ENCODE measurements at places on chromosomes 2 and 18.

DNA sequence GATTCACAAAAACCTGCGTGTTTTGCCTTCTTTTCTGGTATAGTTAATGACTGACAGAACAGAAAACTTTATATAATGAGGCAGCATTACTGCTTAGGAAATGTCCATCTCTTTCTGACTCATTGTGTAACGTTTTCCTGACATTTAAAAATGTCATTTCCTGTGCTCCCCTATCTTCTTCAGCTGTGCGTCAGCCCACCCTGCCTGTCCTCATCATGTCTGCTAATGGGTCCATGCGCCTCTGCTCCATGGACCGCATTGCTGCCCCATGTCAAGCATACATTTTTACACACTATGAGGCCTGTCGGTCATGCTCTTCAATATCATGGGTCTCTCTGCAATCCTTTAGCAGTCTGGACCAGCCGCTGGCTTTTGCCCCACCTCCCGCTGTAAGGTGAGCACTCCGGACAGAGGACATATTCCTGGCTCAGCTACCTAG lies 234.3 kb downstream of the CDCA7 start:
- DNase-seq = peak; percentile 72

DNA sequence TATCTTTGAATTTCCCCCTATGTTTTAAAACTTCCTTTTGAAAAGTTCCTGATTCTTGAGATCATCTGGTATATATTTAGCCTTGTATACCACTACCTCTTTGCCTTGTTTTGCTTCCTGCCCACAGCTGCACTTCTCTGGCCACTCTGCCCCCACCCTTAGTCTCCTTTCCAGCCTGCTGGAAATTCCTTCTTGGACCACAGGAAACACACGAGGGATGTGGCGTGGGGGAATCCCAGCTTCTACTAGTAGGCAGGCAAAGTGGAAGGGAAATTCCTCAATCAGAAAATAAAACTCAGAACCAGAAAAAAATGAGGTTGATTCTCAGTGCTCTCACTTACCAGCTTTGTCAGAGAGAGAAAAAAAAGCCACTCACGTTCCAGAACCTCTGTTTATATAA lies 13.4 kb downstream of the IL18RAP start:
- no peak for DNase-seq

DNA sequence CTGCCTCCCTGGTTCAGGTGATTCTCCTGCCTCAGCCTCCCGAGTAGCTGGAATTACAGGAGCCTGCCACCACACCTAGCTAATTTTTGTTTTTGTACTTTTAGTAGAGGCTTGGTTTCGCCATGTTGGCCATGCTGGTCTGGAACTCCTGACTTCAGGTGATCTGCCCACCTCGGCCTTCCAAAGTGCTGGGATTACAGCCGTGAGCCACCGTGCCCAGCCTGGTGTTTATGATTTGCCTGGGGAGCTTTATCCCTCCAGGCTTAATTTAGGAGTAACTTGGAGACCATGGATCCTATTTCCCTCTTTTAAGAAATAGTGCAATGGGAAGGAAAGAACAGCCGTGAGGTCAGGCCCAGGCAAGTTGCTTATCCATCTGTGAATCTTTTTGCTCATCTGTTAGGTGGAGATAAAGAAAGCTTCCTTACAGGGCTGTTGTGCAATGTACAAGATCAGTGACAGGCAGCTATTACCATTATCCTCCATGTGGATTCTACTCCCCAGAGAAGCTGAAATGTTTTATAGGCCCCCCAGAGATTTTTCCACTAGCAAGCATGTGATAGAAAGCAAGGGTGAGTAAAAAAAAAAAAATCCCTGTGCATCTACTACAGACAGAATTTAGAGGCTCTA lies 104.9 kb upstream of the MGAT5 start:
- DNase-seq = no peak

- peak; percentile 48 for DNase-seq
These were observed at the start of gene FNDC4 for GRCh38 chr2:27494944-27495554. TSS of gene FNDC4 (minus strand) at chr2:27495200. CDS start at chr2:27494679, 521 bp downstream.

GRCh38 chr2:239870276-239870675 lies 154.9 kb downstream of the NDUFA10 start:
- DNase-seq = no peak
